CD4-positive, alpha-beta T cell treated with Interleukin-6 at 100 ng/mL for 8 hours (primary cell): ENCODE measurements at places on chromosomes 11 and 22.

DNA sequence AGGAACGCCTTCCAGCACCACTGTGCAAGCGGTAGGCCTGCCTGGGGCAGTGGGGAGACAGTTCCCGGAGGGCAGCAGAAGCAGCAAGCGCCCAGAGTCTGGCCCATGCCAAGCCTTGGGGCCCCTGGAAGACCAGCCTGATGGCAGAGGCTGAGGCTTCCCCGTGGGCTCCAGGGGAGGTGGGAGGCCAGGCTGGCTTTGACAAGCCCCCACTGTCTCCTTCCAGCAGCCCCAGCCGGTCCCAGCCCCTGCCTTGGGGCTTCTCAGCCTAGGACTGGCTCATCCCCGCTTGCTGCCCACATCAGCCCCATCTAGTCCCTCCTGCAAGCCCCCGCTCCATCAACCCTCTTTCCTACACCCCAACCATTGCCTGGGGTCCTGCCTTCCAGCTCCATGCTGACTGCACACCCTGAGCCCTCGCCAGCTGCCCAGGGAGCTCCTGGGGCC, 46.7 kb downstream of the IGF2 start:
- no peak for DNase-seq

DNA sequence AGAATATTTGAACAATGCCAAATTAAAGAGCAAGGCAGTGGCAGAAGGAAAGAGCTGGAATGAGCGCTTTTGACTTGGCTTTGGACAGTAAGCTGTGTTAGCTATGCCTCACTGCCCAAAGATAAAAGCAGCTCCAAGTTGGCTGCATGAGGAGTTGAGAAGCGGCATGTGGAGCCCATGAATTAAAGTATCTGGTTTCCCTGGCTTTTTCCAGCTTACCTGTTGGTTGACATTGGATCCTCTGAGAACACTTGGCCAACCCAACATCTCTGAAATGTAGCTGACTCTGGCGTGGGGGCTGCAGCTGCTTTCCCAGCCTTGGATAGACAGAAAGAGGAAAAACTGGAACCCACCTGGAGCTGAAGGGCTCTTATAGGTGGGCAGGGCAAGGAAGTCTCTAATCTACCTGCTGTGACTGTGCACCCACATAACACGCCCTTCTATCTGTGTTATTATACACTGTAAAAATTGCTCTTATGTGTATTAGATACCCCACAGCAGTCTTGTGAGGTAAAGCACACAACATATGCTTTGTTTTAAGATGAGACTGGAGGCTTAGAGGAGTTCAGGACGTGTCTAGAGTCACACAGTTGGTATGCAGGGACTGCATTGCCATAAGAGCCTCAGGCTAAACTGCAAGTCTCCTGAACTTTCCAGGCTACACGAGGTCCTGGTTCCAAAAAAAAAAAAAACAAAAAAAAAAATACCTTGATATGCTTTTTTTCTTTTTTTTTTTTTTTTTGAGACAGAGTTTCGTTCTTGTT, 5.8 kb downstream of the UBASH3B start:
- DNase-seq = no peak

DNA sequence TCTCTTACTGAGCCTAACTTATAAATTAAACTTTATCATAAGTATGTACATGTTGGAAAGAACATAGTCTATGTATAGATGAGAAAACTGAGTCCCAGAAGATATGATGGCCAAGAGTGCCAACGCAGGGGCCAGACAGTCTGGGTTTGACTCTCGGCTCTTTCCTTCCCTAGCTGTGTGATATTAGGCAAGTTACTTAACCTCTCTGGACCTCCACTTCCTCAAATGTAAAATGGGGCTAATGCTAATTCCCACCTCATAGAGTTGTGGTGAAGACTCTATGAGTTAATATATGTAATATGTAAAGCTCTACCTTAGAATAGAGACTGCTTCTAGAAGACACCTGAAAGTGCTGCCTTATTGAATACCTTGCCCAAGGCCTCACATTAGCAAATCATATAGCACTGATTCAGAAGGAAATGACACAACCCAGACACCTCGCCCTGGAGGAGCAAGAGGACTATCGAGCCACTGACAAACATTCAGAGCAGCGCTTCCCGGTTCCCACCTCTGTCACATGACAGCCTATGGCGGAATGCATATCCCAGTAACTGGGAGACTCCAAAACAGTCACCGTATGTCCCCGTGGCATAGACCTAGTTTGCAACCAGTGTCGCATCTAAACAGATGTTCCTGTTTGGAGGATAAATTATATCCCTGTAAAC, 11.3 kb upstream of the CCDC86 start:
- no peak for DNase-seq

DNA sequence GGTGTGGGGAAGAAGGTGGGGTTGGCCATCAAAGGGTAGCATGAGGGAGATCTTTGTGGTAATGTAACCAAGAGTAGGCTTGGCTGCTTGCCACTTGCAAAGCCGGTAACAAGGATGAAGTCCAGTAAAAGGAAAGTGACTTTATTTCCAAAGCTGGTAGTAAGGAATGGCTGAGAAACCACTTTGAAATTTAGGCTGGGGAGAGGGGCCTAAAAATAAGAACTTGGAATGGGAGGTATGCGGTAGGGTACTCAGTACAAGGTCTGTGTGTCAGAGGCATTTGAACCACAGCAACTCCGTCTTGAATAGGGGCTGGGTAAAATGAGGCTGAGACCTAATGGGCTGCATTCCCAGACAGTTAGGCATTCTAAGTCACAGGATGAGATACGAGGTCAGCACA, 216.0 kb upstream of the ISX start:
- no peak for DNase-seq

DNA sequence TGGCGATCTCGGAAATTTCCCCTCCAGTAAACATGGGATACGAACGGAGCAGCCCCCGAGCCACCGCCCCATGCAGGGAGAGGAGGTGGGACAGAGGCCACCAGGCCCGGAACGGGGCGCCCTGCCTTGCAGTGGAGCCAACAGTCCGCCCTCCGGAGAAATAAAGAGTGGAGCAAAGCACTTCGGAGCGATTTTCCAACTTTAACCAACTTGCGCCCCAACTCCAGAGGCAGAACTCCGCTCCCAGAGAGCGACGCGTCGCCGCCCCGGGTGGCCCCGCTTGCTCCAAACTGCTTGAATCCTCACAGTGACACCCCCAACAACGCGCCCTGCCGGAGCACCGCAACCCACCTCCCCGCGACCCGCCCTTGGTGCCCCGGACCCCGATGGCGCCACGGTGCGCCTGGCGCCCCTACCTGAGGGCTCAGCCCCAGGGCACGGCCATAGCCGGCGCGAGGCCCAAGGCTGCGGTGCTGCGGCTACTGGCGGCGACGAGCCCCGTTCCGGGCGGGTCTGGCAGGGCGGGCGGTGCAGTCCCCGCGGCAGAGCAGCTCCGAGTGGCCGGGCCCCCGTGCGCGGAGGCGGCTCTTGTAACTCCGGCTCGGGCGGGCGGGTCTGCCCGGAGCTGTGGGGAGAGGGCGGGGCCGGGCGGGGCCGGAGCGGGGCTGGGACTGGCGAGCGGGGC, at the start of gene AHNAK:
TSS of gene AHNAK (minus strand) at position 563 of the 685 bp plus-strand sequence. CDS start 10,708 bp downstream, outside the sequence.
- DNase-seq = peak; percentile 67

GRCh38 chr11:45085646-45086501, 60.6 kb upstream of the PRDM11 start:
- no peak for DNase-seq

DNA sequence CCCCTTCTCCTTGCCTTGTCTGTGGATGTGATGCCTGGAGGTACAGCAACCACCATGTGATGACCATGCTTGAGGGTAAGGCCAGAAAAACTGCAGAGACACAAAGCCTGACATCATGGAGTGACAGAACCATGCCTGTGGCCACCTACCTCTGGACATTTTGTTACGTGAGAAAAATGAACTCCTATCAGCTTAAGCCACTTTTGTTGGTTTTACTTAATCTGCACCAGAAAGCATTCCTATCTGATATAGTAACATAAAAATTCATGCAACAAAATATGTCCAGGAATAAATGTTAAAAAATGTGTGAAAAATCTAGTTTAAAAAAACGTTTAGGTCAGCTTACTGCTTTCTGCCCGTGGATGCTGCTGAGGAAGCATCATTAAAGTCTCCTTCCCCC, 42.6 kb upstream of the P4HA3 start:
- no peak for DNase-seq

DNA sequence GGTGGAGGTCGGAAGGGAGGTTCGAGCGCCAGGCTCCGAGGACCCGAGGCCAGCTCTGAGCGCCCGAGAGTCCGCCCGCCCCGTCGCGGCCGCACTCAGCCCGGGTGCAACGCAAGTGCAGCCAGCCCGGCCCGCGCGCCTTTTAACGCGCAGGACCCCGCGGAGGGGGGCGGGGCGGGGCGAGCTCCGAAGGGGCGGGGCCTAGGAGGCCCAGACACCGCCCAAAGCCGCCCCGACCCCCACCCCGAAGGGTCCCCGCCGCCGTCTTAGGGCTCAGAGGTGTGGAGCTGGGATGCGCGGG, at the start of gene PHOX2A:
TSS of gene PHOX2A (minus strand) at position 117 of the 301 bp plus-strand sequence. CDS start 172 bp downstream, outside the sequence.
- no peak for DNase-seq

GRCh38 chr11:133934599-133935550, 21.9 kb downstream of the IGSF9B start:
- DNase-seq = no peak

GRCh38 chr11:87422566-87422965, 384.8 kb downstream of the TMEM135 start:
- no peak for DNase-seq

GRCh38 chr11:77115956-77116355, 12.1 kb upstream of the MYO7A start:
- DNase-seq = no peak

DNA sequence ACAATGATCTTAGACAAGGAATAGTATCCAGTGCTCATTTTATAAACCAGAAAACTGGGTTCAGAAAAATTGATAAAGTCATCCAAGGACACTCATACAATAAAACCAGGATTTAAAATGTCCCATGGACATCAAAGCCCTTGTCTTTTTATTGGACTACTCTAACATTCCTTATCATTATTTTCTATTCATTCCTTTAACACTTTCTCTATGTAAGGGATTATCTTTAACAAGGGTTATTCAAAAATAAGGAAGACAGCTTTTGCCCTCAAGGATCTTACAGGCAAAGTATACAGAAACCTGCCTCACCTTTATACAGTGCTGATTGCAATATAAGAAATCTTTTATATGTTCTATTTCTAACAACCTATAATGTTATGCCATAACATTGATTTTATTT, 790.8 kb downstream of the DLG2 start:
- DNase-seq = no peak

DNA sequence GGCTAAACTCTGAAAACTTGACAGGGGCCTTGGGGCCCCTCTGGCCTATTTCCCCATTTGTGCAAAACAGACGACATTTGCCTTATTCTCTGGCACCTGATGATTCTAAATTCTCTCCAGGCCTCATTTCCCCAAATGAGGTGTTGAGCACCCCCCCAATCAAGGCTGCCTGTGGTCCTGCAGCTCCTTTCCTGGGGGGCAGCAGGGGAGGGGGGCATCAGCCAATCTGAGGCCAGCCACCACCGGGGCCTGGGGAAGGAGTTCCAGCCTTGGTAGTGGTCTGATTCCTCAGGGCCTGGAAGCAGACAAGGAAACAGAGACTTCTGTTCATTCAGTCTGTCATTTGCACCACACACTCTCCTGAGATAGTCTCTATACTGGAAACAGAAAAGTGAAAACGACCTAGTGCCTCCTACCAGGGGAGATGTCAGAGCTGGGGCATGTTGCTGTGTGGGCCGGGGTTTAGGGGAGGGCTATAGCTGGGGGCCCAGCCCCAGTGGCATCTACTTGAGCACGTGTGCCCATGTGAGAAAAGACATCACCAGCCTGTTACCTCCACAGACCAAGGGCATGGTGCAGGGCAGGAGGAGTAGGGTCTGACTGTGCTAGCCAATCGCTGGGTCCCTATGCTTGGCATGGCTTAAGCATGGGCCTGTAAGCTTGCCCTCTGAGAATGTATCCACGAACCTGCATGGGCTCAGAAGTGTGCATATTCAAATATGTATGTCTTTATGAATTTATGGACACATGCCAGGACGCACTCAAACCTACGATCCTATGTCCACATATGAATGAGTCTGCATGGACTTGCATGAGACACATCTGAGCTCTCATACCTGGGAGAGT, 1.8 kb upstream of the TPBGL start:
- DNase-seq = no peak

DNA sequence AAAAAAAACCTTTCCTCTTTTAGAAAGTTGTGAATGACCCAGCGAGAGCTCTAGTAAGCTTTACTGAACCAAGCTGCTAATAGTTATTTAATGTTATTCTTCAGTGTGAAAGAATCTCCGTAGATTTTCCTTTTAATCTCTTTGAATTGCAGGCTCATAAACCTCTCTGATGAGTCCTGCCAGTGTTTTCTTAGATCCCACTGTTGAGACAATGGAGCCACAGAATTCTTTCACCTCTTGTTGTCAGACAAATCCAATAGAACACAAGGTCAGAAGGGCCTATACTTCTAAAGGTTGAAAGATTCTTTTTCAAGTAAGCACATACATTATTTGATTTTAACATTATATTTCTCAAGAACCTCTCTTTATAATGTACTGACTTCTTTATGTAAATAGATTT, 52.2 kb downstream of the DNAJC24 start:
- DNase-seq = no peak

GRCh38 chr22:24813861-24814770, 8.1 kb downstream of the SGSM1 start:
- no peak for DNase-seq

DNA sequence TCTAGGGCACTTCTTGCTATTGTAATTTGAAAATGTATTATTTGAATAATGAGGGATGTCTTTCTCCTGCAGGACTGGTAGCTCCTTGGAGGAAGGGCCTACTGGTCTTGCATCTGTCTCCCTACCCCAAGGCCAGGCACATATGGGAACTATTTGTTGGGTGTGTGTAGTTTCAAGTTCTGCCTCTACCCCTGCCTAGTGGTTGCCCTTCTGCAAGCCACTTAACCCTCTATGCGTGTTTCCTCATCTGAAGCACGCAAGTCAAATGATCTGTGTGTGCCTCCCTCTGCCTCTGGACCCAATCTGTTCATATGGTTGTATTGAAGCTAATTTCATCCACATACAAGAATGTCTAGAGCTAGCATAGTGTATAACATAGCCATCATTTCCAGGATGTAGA, 67.0 kb downstream of the WNT11 start:
- no peak for DNase-seq

DNA sequence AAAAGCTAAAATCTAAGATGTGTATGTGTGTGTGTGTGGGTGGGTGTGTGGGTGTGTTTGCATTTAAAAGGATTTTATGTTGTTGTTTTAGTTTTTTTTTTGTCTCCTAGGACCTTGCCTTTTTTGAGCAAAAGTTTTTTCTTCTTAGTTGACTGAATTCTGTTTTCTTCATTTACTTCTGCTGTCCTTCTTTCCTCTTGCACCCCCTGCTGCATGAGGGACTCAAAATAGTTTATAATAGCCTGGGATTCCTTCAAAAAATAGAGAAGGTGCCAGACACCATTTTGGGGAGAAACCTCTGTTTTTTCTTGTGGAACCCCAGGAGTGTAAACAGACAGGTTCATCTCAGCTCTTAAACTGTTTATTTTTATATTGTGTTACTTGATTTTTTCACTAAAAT, 817.7 kb downstream of the TBC1D22A start:
- no peak for DNase-seq

DNA sequence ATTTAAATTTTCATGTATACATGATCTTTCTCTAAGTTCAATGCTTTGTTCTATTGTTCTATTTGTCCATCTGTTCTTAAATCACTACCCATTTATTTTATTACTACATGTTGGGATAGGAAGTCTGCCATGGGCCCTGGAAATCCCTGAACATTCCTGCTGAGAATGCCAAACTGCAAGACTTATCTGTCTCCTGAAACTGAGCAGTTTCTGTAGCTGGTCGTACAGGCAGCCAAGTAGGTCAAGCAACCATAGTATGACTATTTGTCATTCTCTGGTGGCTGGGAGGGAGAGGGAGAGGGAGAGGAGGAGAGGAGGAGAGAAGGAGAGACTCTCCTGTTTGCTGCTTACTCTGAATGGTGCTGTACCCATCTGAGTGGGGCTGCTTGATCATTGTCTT, 82.8 kb upstream of the SNX19 start:
- no peak for DNase-seq
